ENCODE measurements at places on chromosomes 7 and 10.

DNA sequence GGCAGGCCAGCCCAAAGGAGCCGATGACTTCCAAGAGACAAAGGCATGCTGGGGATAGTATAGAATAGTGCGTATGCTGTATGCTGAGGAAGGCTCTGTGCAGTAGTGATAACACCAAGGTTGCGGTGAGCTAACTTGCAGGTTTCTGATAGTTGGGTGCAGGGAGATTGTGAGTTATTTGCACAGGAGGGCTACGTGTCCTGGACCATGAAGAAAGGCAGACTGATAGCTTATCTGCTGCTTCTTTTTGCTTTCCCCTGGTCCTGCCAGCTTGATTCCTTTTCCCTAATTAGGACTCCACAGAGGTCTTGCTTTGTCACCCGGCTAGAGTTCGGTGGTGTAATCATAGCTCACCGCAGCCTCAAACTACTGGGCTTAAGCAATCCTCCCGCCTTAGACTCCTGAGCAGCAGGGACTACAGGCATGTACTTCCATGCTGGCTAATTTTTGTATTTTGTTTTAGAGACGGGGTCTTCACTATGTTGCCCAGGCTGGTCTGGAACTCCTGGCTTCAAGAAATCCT lies 43.9 kb upstream of the ARHGAP12 start:
- DNase-seq = no peak

DNA sequence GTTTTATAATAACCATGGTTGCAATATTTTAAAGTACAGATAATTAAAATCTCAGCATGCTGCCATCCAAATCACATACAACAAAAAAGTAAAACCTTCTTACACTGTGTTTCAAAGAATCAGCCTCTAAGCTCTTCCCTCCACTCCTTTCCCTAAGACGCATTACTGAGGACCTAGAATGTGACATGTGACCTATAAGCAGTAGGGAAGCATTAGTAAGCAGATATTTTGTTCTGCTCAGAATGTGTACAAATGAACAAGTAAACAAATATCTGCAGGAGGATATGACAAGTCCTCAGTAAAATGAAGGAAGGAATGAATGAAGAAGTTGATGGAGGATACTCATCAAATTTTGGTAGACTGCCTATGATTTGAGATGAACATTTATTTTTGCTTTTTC lies 49.1 kb downstream of the RAB11FIP2 start:
- no peak for DNase-seq

- DNase-seq = no peak
These were observed 25.8 kb upstream of the PCGF5 start for GRCh38 chr10:91194497-91195179.

DNA sequence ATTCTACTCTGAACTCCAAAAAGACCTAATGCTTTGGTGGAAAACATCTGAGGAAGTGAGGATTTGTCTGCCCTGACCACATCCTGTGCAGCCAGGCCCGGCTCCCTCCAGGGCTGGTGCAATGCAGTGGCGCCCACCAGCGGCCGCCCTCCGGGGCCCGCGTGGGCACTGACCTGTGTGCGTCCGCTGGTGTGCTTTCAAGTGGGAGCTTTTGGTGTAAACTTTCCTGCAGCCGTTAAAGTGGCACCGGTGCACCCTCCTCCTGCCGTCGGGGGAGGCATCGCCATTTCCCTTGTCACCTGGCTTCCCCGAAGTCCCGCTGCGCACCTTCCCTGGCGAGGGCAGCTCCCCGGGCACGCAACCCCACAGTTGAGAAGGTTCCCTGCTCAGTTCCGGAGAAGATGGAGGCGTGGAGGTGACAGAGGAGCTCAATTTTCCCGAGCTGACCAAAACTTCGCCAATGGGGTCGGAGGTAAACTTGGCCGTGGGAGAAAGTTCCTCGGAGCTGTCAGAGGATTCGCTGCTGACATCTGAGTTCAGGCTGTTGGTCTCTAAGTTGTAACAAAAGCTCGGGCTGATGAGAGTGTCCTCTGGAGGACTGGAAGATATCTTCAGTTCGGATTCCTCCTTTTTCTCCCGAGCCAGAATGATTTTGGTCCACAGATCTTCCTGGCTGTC lies 3.4 kb downstream of the KLF6 start:
- no peak for DNase-seq

All from non-pigmented ciliary epithelial cell (primary cell).